DMS53 (cell line): ENCODE measurements at places on chromosomes 1 and 21.

DNA sequence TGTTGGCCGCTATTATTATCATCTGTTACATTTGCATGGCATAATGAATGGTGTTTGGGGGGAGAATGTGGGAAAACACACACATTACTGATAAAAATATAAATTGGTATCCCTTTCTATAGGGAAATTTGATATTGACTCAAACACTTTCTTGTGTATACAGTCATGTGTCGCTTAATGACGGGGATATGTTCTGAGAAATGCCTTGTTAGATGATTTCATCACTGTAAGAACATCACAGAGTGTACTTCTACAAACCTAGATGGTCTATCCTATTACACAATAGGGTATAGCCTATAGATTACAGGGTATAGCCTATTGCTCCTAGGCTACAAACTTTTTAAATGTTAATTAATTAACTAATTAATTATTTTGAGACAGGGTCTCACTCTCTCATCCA, 67.2 kb upstream of the B3GALNT2 start:
- DNase-seq: no peak

GRCh38 chr1:57325536-57325935, 98.3 kb downstream of the DAB1 start:
- no peak for DNase-seq

- DNase-seq: no peak
These were observed 12.4 kb downstream of the MX2 start for GRCh38 chr21:41374177-41374712.

GRCh38 chr21:43750339-43751033, 25.6 kb downstream of the CSTB start:
- no peak for DNase-seq
